Substantia nigra (tissue), 51 donors: ENCODE measurements at places on chromosomes 11 and 22.

DNA sequence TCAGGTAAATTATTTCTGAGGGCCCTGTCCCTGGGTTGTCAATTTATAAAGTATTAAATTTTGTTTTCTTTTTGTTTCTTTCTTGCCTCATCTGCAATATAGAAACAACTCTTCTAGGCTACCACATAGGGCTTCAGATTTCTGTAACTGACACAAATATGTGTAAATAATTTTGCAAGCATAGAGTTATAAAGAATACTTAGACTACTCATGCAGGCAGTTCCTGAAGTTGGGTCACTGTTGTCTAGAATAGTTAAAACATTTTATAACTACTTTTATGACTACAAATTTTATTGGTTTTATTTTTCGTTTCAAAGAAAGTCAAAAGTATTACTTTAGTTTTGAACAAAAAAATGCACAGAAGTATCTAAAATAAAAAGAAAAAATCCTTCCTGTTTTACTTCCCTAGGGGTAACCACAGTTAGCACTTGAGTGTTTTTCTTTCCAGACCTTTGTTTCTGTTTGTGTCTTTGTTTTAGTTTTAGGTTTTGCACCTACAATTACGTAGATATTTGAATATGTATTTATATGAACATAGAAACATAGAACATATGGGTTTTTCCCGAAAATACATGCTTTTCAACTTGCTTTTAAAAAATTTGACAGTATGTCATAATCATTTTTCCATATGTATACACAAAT is 12.4 kb upstream of the TMEM123 start:
- DNase-seq: no peak

GRCh38 chr22:23696326-23696851 is 5.6 kb downstream of the RGL4 start:
- no peak for DNase-seq

DNA sequence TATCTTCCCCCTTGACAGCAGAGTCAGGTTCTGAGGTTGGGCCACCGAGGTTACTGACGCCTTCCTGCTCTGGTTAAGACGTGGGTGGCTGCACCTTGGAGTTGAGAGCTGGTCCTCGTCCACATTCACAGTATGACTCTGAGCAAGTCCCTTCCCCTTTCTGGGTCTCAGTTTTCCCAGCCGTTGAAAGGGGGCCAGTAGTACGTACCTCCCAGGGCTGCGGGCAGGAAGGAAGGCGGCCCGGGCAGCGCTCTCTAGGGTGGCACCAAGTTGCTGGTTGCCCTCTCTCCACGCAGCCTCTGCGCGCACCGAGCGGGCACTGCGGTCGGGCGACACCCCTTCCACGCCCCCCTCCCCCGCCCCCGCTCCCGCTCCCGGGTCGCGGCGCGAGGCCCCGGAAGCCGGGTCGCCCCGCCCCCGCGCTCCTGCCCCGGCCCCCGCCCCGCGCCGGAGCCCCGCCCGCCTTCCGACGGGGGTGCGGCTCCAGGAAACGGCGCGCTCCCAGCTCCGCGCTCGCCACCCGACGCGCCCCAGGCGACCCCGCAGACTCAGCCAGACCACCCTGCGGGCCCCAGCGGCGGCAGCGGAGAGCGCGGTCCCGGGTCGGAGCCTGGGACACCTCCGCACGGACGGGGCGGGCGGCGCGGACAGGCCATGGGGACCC is at the start of gene EHBP1L1:
TSS of gene EHBP1L1 (plus strand) at position 486 of the 664 bp plus-strand sequence. CDS start 250 bp downstream, outside the sequence.
- peak; percentile 43 for DNase-seq

GRCh38 chr22:40967111-40967760 is 16.1 kb downstream of the RBX1 start:
- no peak for DNase-seq

GRCh38 chr11:119852741-119853140 is 123.7 kb upstream of the NECTIN1 start:
- no peak for DNase-seq

DNA sequence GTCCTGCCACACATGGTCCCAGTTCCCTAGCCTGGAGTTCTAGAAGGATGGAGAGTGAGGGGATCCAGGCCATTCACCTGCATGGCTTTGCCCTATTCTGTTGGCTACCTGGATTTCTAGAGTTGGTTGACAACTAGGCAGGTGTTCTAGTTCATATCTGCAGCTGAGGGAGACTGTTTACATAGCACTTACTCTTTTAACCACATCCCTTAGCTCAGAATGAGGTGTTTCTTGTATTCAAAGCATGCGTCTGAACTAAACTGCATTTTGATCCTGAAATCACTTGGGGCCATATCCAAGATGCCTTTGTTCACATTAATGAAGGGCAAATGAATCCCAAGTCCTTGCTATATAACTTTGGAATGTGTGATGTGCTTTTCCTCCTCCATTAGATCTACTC is 60.9 kb downstream of the SYT13 start:
- no peak for DNase-seq

- no peak for DNase-seq
These were observed 1406.1 kb upstream of the TENM4 start for GRCh38 chr11:80846979-80847378.

DNA sequence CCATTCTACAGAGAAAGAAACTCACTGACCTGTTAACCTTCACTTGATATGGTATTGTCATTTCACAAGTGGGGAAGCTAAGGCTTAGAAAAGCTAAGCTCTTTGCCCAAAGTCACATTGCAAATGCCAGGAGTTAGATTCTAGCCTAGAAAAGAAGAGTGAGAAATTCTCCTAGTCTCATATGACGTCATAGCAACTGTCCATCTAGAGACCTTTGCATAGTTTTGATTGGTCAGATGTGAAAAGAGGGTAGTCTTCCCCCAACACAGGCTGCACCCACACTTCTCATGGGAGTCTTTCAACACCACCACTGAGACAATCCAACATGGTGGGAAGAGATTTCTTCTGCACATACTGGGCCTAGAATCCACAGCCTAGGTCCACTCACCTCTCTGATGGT is 197.9 kb downstream of the NTM start:
- no peak for DNase-seq

DNA sequence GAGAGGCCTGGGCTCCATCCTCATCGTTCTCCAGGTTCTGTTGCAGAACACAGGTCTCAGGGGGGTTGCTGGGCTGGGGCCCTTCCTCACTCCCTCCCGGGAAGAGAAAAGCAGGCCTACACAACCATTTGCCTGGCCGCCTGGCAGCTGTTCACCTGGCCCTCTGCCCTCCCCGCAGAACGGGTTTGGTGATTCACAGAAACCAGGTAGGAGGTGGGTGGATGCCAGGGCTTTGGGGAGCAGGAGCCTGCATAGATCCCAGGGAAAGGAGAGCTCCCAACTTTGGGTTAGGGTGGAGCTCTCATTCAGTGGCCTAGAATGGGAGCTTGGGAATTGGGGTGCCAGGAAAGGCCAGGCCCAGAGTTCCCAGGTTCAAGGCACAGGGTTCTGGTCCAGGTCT is 995 bp downstream of the TMEM134 start:
- DNase-seq: no peak

DNA sequence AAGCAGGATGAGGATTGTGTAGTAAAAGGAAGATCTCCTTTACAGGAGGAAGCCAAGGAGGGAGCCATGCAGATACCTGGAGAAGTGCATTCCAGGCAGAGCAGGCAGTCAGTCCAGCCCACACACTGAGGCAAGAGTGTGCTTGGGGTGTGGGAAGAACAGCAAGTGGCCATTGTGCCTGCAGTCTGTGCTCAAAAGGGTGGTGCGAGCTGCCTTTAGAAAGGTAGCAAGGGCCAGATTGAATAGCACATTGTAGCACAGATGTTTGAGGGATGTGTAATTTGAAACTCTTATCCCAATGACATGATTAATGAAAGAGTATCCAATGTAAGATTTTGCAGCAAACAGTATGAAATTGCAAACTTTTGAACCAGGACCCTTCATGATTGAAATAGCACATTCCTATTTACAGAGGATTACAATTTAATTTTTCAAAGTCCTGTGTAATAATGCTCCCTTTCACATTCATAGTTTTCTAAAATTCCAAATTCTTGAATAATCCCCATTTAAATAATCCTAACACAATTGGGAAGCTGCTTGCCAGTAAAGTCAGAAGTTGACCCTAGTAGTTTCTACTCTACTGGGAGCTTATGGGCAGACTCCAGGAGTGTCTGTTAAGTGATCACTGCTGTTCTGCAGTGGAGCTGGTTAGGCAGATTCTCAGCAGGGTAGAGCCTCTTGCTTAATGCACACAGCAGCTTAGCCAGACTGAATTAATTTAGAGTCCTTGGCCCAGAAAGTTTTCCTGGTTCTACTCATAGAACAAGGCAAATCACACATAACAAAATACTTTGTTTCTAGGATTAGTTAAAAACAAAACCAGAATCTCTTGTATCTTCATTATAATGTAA is 78.1 kb downstream of the CYB5R2 start:
- no peak for DNase-seq

GRCh38 chr11:16817351-16817750 is 78.9 kb downstream of the C11orf58 start:
- DNase-seq: no peak

DNA sequence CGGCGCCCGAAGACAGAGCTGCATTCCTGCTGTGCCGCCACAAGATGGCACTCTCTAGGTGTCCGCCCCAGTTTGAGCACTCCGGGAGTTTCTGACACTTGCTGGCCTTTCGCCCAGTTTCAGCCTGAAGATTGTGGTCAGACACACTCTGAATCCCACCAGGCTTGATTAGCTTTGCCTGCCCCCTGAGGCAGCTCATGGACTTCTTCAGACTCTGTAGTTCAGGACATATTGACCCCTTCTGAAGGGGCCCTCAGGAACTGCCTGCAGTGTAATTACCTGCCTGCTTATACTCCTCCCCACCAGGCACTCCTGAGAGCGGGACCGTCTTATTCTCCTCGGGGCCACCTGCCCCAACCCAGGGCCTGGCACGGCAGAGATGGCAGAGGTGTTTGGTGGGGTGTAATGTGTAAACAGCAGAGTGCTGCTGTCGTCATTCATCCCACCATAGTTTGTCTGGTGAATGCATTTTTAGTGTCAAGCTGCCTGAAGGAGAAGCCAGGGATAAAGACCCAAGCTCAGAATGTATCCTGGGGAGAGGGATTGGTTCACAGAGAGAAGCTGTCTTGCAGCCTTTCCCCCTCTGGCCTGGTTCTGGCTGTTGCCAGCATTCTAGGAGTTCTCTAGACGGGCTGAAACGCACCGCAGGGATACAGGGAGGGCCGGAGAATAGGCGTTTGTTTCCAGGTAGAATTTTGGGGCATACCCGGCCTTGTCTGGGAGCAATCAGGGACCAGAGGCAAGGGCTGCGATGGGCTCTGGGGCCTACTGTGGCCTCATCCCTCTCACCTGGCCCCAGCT is 46.4 kb downstream of the EIF3F start:
- DNase-seq: peak; percentile 73

DNA sequence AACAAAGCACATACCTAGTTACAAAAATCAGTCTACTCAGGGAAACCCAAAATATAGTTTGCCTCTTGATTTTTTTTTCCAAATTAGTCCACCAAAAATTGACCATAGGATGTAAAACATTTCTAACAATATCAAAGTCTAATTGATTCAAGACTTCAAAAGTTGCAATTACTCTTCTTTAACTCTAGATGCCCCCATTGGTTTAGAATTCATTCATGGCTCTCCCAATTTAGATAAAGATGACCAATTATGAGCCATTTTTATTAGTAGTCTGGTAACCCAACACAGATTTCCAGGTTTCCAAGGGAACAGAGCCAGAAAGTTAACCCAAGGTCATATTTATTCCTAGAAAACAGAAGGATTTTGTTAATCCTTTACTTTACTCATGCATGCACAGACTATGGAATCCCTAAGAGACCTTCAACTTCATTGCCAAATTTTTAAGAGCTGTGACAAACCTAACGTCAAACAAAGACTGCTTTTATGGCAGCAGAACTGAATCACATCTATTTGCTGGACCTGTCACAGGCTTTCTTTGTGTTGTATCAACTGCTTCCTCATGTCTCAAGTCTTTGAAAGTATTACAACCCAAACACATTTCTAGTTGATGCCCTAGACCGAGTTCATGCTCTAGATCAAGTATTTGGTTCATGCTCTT is 55.3 kb downstream of the C22orf42 start:
- no peak for DNase-seq

GRCh38 chr11:101511065-101511464 is 72.7 kb downstream of the TRPC6 start:
- DNase-seq: no peak

- DNase-seq: no peak
These were observed 15.4 kb upstream of the MYOD1 start for GRCh38 chr11:17703951-17704350.

DNA sequence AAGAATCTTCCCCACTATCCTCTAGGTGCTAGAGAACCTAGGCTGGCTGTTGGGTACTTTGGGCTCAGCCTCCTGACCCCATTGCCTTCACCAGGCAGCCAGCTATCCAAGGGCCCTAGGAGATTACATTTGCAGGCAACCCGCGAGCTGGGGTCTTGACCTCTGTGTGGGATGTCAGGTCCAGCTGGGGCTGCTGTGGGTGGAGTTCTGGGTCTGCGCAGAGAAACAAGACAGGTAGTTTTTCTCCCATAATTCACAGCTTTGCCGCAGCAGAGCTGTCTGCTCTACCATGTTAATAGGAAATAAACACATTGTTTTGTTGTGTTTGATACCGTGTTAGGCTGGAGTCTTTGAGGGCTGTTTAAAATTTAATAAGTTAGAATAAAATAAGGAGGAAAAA is 142.8 kb upstream of the PLET1 start:
- no peak for DNase-seq

GRCh38 chr11:110818032-110818687 is 105.9 kb upstream of the ARHGAP20 start:
- no peak for DNase-seq

DNA sequence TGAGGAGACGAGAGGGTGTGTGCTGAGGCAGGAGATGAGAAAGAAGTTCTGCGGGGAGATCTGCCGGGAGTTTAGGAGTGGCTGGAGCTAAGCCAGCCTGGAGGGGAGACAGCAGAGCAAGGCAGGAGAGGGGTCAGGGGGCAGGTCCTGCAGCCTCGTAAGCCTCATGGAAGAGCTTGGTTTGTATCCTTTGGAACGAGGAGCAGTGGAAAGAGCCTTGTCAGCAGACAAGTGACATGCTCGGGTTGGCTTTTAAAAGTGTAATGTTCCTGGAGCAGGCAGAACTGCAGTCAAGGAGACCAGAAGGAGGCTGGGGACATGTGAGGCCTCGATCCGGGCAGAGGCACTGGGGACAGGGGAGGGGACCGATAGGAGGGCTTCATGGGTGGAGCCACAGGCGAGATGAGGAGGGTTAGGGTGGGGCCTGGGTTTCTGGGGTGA is 21.4 kb upstream of the TUB start:
- DNase-seq: no peak

DNA sequence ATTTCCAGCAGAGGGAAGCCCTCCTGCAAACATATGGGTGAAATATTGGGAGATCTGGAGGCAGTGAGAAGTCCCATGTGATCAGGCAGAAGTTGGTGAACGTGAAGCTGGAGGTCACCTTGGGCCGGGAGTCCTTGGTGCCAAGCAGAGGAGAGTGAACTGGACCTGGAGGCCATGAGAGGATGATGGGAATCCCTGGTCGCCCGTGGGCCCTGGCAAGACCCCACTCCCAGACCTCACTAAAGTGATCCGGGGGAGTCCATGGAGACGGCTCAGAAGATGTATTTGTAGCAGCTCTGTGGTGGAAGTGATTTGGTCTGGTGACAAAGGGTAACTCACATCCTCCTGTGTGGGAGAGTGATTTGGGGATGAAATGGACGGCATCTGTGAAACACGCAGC is 71.0 kb downstream of the ARHGAP8 start:
- DNase-seq: no peak
